ENCODE measurements at places on chromosomes 4 and X.

- DNase-seq: no peak
Observed at GRCh38 chr4:88999392-88999930, 57.5 kb downstream of the FAM13A start.

GRCh38 chr4:24770032-24770584 lies 25.3 kb upstream of the SOD3 start:
- DNase-seq: peak; percentile 53

- DNase-seq: no peak
Observed at GRCh38 chrX:5957506-5957905, 271.2 kb downstream of the NLGN4X start.

DNA sequence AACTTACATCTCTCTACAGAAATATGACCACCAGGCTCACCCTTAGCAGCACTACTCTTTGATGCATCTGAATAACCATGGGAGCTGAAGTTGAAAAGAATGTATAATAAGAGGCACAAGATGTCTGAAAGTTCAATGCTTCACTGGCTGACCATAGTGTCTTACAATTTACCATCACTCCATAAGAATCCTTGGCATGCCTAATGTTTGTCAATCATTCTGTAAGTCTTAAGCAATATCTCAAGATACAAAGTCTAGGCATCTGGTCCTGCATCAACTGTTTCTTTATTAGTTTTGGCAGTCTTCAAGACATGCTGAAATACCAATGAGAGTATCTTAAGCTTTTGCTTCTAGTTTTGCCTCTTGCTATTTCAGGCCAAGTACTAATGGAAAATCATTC lies 755.5 kb downstream of the STIM2 start:
- no peak for DNase-seq

DNA sequence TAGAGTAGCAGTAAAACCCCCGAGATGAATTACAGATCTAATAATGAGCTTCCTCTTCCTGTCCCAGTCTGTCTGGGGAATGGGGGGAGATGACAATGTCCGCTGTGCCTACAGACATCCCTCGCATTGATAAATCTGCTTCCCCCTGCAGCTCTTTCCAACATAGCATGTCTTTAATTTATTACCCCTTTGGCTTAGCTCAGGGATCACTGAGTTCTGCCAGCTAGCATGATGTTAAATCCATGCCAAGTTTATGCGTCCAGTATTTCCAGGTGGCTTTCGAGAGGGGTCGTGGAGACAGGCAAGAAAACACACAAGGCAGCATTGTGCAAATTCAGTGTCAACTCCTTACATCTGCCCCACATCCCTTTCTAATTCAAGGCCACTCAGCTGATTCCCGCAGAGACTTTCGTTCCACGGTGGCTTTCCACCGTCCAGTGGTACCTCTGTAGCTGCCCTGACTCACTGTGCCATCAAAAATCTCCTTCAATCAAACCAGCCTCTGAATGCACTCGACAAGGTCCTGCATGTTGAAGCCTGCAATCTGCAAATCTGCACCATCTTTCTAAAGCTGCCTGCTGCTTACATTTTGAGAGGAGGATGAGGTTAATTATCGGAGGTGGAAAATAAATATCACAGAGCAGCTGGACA lies 75.1 kb downstream of the MXRA5 start:
- no peak for DNase-seq

DNA sequence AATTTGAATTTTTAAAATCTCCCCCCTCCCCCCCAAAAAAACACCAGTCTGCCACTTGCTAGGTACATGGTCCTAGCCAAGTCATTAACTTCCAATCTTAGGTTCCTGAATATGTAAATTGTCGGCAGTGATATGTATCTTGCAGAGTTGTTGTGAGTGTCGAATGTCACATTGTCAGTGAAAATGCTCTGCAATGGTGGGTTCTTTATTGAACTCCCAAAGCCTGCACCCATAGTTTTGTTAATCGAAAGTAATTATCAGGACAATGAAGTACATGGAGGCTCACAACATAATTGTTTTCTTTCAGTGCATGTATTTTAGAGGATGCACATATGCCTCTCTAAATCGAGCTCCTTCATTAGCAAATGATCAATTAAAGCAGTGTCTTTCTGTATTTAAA lies 185.6 kb upstream of the S100G start:
- no peak for DNase-seq

- DNase-seq: no peak
Observed at GRCh38 chrX:100673397-100673953, 29.5 kb downstream of the SRPX2 start.

- DNase-seq: no peak
Observed at GRCh38 chrX:112081781-112082652, 559 bp downstream of the TRPC5 start.

DNA sequence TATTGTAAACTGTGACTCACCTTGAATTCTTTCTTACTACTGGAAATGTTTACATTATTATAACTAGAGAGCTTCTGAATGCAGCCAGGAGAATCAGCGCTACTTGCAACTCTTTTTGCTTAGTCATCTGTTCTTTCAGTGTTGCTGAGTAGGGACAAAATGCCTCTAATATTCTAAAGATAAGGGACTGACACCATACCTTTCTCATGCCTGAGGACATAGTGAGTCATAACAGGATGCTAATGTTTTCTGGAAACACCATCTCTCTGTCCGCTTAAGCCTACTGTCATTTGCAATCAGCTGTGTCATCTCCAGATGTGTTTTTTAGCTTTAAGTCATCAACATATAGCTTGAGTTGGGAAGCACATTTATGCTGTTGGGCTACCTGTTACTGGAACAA lies 108.3 kb downstream of the QRFPR start:
- no peak for DNase-seq

DNA sequence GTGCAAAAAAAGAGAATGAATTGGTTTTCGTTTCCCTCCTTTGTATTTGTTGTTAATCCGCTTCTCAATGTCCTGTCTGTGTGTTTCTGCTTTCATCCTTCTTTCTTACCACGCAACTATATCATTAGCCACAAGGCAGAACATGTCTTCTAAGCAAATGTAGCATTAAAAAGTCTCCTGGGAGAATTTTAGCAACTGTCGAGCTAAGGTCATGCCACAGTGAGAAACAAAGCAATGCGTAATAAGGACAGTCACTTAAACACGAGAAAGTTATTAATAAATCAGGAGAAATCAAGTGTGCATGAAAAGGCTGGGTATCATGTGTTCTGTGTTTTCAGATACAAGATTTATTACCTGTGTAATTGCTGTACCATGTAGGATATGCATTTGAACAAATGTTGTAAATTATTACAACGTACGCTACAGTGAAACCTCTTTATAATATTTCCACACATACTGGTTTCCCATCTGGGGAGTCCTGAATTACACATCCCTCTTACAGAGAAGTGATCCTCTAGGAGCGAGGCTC lies 890.8 kb downstream of the TRIML1 start:
- no peak for DNase-seq

DNA sequence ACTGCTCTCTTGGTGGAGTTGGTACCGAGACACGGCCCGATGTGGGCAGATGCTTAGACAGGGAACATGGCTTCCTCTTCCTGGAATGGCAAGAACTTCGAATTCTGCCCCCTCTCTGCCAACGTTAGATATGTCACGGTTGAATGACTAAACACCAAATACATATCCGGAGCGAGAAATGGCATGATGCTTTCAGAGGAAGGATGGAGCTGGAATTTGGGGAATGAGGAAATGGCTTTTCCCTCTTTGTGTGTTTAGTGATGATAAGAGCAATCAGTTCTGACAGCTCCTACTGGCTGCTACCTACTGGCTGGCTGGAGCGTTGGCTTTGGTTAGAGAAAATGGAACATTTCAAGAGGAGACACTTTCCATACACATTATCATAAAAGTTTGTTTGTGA lies 140.0 kb downstream of the DHRSX start:
- peak; percentile 3 for DNase-seq

DNA sequence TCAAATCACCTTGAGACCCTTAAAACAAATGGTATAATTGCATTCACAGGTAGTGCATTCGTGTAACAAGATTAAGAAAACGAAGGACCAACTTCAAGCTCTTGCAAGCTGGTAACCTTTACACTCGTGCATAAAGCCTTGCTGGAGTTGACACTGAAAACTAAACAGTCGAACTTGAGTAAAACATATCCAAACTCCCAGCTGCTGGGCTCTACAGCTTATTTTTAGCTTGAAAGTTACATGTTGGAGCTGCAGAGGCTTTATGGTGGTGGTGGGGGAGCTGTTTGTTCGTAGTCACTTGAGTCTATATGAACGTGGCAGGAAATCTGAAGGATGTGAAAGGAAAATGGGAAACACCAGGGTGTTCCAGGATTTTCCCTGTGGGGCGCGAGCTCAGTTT lies 2.7 kb upstream of the WDR1 start:
- DNase-seq: no peak

DNA sequence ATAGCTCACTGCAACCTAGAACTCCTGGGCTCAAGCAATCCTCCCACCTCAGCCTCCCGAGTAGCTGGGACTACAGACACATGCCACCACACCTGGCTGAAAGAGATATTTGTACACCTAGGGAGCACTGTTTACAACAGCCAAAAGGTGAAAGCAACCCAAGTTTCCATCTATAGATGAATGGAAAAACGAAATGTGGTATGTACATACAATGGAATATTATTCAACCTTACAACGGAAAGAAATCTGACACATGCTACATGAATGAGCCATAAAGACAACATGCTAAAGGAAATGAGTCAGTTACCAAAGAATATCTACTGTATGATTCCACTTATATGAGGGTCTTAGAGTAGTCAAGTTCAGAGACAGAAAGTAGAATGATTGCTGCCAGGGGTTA lies 52.2 kb downstream of the ABCG2 start:
- no peak for DNase-seq

- DNase-seq: peak; percentile 4
Observed at GRCh38 chr4:133483600-133484246, 334.6 kb downstream of the PCDH10 start.

Measured in Calu3 (cell line).